ENCODE measurements at places on chromosomes 4 and X.

GRCh38 chr4:124306352-124306751 lies 406.2 kb downstream of the ANKRD50 start:
- DNase-seq, result no peak

DNA sequence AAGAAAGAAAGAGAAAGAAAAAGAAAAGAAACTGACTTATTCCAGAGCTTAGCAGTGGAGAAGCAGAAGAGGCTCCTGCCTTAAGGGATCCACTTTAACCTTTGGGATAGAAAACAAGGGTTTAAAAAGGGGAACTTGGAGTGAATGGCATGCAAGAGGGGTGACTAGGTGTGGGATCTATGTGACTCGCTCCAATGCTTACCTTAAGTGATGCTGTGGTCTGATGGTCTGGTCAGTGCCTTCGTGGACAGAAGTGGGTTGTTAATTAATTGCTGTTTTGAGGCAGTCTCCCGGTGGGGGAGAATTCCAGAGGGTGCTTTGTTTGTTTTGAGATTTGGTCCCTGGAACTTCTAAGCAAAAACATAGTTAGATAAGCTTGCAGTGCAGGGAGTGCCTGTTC lies 21.1 kb upstream of the RHOXF1 start:
- no peak for DNase-seq

GRCh38 chr4:76458825-76459224 lies 23.8 kb downstream of the SHROOM3 start:
- no peak for DNase-seq

DNA sequence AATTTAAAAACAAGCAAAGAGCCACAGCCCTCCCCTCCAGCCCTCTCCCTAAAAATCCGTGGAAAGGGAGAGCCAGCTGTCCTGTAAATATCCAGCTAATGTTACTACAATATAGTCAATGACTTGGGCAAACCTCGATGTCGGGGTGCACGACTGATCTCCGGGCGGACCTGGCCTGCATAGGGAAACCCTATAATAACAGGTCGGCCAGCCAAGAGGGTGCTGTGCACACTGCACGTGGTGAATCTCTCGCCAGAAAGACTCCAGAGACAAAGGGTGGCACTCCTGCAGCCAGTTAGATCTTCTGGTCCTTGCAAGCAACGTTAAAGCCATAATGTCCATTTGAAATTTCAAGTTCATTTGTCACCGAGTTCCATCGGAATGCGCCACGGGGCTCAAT lies 1092.8 kb downstream of the ADGRL3 start:
- DNase-seq, result no peak

GRCh38 chr4:14596028-14596427 lies 406.3 kb upstream of the CPEB2 start:
- DNase-seq, result no peak

GRCh38 chrX:24306440-24306839 lies 7.4 kb downstream of the SUPT20HL2 start:
- DNase-seq, result no peak

DNA sequence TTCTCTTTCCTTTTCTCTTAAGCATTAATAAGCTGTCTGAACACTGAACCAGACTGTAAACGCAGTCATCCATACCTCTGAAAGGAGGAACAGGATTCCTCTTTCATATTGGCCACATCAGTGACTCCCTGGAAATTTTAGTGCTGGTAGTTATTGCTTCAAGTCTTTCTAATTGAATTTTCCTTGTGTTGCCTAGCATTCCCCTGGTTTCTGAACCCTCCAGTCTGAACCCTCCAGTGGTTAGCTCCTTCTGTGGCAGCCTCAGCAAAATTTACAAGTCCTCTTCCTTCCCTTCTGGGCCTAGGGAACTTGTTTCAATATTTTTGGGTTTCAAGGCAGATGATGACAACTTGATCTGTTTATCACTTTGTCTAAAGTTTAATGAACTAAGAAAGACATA lies 7.9 kb downstream of the SPARCL1 start:
- DNase-seq, result no peak

- no peak for DNase-seq
These were observed 115.1 kb downstream of the CAMK2D start for GRCh38 chr4:113646442-113646822.

DNA sequence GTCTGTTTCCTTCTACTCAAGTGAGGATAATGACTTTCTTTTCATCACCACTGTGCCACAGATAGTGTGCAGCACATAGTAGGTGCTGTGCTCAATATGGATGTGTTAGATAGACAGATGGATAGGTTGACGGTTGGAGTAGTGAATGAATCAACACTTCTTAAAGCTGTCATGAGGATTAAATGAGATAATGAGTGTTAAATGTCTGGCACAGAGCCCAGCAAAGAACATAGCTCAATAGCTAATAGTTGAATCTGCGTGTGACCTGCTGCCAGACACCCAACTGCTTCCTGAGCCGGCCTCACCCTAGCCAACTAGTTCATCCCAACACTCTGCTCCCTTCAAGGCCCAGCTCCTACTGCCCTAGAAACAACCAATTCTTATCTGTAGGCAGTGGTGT lies 67.7 kb upstream of the PJA1 start:
- no peak for DNase-seq

DNA sequence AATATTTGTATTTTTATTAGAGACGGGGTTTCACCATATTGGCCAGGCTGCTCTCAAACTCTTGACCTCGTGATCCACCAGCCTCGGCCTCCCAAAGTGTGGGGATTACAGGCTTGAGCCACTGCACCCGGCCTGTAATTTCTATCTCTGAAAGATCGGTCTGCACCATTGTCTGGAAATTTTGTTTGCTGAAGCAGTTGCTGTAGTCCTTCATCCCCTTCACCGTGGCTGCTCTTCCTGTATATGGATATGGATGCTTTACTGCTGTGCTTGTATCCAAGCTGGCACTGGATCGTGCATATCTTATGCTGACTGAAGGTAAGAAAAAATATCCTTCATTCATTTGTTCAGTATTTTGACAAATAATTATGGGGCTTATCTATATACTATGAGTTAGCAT lies 338.4 kb upstream of the GNPDA2 start:
- no peak for DNase-seq

GRCh38 chrX:103919270-103919637 lies 43.2 kb upstream of the TMSB15B start:
- DNase-seq, result no peak

DNA sequence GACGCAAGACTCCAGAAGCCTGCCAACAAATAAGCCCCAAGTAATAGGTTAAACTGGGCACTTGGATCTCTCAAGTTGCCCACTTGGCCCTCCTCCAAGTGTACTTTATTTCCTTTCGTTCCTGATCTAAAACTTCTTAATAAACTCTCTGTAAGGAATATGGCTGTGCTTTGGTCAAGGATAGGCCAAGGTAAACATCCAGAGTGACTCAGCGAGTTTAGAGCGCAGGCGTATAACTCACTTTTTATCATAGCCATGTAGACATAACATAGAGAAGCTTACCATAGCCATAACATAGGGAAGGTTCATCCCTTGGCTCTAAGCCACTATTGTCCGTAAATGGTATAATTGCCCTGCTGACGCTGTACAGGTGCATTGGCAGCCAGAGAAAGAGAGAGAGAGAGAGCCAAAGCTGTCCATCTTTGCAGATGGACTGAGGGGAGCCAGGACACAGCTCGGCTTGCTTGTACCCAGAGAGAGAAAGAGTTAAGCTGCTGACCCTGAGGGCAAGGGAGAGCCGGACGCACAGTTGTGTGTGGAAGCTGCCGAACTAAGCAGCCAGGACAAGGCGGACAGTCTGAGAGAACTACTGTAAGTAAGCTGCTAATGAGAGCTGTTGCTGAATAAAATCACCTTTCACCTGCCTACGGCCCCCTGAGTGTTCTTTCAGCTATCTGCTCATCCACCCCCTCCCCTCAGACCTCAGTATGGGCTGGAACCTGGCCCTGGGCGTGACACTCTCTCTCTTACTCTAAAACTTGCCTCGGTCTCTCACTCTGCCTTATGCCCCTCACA lies 1.8 kb downstream of the TLR1 start:
- no peak for DNase-seq

- DNase-seq, result no peak
These were observed 296.3 kb upstream of the KLF3 start for GRCh38 chr4:38367642-38368174.

GRCh38 chrX:7334253-7334935 lies 186.4 kb upstream of the PUDP start:
- no peak for DNase-seq

DNA sequence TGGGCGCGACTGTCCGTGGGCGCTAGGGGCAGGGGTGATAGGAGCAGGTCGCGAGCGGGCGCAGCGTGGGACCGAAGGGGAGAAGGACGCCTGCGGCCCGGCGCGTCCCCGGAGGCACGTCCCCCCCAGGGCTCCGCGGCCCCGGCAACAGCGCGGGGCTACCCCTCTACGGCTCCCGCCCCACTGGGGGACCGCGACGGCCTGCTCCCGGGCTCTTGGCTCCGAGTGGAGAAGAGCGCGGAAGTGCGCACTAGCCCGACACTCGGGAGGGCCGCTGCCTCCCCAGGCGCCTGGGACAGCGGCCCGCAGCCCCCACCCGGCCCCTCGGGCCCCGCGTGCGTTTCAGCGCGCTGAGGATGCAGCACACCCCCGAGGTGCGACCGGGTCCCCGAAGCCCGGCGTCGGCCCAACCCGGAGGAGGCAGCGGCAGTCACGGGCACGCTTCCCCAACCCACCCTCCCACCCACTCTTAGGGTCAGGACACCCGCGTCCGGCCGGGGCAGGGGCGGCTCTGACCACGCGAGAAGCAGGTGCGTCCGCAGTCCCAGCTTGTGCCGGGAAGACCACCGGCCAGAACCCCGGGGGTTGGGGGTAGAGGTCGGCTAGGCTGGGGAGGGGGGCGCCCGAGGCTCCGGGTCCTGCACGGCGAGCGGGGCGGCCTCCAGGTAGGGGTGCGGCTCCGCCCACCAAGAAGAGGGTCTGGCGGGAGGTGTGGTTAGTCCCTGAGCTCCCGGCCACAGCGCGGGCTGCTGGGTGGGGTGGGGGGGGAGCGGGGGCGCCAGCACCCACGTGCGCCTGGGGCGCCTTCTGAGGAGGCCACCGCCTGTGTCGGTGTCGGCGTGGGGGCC lies 18.5 kb upstream of the NAT8L start:
- no peak for DNase-seq

DNA sequence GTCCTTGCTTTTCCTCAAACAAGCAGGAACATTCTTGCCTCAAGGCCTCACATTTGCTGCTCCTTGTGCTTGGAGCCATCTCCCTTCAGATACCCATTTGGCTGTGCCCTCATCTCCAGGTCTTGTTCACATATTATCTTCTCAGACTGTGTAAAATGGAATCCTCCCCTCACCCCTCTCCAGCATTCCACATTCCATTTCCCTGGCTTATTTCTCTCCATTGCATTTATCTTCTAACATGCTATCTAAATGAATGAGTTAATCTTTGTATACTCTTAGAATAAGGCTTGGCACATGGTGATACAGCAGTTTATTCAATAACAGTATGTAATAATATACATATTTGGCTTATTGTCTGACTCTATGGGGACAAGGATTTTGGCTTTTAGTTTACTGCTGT lies 8.8 kb upstream of the GALNT7 start:
- DNase-seq, result no peak

DNA sequence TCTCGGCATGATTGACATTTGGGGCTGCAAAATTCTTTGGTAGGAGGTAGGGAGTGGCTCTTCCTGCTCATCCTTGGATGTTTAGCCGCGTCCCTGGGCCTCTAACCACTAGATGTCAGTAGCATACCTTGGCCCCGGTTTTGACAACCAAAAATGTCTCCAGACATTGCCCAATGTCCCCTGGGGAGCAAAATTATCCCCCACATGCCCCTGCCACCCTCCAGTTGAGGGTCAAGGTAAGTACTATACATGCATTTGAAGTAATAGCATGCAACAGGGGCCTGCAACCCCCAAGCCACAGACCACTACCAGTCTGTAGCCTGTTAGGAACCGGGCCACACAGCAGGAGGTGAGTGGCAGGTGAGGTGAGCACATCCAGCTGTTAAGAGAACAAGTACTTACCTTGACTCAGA lies 17.6 kb upstream of the KIAA1210 start:
- DNase-seq, result no peak

DNA sequence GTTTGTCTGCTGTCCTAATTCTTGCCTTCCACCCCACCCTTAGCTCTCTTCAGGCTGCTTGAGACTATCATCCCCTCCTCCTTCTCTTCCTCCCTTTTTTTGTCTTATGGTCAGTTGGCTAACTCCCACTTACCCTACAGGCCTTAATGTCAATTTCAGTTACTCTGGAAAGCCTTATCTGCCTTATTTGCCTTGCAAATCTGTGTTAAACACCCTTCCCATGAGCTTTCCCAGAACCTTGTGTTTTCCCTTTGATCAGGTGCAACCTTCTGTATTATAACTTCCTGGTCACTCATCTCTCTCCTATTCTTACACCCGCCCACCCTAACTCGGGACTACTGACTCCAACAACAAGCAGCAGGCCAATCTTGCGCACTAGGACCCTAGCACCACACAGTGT lies 74.8 kb downstream of the COX18 start:
- DNase-seq, result no peak

- peak; percentile 31 for DNase-seq
These were observed 60.8 kb downstream of the REPS2 start for GRCh38 chrX:17007134-17007768.

DNA sequence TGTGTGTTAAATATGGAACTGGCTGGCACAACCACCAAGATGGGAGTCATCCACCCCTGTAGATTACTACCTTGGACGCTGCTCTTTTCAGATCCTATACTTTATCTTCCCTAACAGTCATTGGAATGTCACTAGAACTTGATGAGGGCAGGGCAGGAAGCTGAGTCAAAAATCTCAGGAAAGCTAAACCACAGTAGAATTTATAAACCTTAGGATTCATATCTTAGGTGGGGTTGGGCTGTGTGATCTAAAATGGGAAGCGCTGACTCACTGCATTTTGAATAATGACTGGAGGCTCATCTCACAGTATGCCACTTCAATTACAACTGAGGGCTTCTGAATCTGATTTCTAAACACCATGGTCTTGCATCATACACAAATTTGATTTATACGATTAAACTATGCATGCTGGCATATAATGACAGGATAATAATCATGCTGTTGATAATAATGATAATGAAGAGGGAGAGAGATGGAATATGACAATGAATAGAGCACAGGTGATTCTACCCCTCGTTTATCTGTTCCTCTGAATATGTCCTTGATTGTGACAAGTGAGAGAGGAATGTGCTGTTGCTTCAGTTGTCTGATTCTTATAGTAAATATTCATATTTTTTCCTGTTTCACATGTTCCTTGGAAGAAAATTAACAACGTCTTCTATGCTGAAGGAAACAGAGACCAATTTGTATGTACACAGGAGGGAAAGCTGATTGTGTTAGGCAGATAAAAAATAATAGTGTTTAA lies 270.3 kb upstream of the HS3ST1 start:
- no peak for DNase-seq

GRCh38 chr4:98448908-98449307 lies 187.7 kb downstream of the RAP1GDS1 start:
- DNase-seq, result peak; percentile 11

DNA sequence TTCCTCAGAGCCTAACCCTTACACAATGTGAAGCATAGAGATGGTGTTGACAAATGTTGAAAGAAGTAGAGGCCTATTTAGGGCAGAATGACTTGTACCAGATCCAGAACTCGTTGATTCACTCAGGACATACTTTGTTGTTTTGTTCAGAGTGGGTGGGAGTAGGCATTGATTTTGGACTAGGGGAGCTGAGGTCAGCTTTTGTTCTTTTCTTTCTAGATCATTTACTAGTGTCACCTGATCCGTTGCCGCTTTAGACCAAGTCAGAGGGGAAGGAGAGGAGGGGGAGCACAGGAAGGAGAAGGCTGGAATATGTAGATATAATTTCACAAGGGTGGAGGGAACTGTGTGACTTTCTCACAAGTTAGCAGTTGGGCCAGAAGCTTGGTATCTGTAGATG lies 282.4 kb upstream of the GPC4 start:
- DNase-seq, result no peak
